ENCODE measurements at places on chromosomes 3 and 15.

DNA sequence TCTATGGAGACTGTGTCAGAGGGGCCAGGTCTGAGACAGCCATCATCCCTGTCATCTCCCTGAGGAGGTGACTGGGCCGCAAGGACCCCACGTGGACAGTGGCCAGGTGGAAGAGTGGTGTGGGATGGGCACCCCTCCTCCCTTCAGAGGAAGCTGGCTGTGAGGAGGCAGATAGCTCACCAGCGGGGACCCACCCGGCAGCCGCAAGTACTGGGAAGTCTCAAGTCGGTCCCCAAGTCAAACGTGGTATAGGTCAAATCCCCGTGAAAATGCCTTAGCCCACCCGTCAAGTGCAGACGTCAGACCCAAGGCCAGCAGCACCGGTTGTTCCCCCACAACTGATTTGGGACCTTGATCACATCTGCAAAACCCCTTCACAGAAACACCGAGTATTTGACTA is 12.3 kb upstream of the KLF13 start:
- DNase-seq = no peak

GRCh38 chr3:56003129-56003528 is 465.1 kb downstream of the ERC2 start:
- no peak for DNase-seq

GRCh38 chr15:45129651-45130129 is at the start of the genes DUOX1 and DUOXA1:
TSS of gene DUOX1 (plus strand) at chr15:45129994. CDS start at chr15:45131967, 1,973 bp downstream.
TSS of gene DUOXA1 (minus strand) at chr15:45129879. CDS start at chr15:45123014, 6,865 bp downstream.
- DNase-seq = no peak

DNA sequence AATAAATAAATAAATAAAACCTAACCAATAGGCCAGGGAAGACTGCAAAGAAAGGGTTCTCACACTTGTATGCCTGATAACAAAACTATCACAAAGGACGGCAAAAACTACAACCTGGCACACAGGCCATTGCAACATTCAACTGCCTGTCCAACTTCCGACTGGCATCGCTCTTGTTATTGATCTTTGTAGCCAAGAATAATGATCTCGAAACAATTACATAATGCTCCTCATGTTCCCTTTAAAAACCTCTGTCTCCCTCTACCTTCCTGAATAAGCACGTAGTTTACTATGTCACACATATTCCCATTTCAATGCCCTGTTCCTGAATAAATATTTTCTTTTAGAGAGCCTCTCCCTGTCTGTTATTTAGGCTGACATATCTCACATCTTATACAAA is 74.3 kb downstream of the B3GNT5 start:
- DNase-seq = no peak

DNA sequence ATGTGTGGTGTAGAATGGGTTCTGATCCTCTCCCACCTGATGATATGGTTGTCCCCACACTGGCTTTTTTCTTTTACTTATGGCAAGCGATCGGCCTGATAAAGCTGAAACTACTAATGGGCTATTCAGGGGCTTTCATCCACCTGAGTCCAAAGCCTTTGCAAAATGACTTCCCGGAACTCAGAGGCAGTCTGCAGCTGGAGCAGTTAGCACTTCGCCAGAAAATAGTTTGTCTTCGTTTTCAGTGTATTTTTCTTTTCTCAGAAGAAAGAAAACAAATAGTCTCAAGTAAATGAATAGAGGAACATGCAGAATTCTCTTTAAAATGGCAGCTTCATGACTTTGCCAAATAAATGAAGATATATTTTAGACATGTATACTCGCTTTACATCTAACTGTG is 306.0 kb upstream of the ADAMTS9 start:
- DNase-seq = no peak

DNA sequence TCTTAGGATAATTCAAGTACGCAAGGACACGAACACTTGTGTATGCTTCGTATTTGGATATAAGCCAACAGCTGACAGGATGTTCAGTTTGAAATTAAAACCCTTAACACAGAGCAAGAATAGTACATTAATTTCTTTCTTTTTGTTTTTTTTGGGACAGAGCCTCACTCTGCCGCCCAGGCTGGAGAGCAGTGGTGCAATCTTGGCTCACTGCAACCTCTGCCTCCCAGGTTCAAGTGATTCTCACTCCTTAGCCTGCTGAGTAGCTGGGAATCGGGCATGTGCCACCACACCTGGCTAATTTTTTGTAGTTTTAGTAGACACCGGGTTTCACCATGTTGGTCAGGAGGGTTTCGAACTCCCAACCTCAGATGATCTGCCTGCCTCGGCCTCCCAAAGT is 32.4 kb downstream of the TOMM70 start:
- no peak for DNase-seq

GRCh38 chr3:179560791-179561190 is 1.9 kb upstream of the ACTL6A start:
- DNase-seq = no peak

DNA sequence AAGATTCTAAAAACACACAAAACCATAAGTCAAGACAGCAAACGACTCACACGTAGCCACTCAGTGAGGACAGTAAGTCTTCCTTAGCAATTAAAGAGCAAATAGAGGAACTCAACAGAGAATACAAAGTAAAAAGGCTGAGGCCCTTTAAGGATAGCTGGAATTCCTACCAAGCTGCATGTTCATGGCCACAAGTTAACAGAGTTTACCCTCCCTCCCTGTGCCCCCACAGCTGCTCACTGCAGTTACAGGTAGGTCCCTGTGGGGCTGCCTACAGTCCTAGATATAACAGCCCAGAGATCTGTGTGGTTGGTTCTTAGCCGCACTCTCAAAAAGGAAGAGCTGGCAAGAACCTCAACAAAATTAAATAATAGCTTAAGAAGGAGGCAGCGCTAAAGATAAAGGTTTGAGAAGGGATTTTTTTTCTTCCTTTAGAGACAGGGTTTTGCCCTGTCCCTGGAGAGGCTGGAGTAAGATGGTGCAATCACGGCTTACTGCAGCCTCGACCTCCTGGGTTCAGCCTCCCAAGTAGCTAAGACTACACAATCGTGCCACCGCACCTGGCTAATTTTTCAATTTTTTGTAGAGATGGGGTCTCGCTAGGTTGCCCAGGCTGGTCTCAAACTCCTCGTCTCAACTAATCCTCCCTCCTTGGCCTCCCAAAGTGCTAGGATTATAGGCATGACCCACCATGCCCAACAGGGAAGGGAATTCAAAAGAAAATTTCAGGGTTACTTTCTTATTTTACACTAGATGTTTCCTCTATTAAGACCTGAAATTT is 19.3 kb downstream of the SFMBT1 start:
- no peak for DNase-seq

DNA sequence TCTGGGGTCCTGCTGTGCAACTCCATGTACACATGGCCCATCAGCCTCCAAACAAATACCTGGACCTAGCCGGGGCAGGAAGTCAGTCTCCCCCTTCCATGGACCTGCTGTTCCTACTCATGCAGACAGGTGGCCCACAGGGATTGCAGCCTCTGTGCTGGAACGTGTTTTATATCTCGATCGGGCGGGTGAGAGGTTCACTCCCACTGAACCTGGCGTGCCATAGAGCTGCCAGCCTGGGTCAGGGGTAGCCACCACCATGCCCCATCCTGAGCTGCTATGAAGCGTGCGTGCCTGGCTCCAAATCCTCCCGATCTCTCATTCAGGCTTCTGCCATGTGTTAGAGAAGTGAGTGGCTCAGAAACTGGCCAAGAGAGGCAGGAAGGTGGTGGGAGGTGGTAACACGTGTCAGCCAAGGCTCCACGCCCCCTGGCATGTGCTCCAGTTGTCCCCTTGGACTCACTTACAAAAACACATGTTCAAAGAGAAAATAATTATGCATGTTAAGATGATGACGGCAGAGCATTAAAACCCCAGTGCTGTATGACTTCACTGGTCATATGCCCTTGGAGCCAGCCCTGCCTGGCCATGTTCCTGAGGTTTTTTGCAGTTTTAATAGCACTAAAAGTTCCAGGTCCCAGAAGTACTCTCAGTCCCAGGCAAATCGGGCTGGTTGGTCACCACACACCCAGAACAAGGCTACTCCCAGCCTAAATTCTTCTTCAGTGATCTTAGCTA is 30.6 kb downstream of the CTSH start:
- DNase-seq = no peak

GRCh38 chr3:42688016-42688415 is 2.7 kb downstream of the KLHL40 start:
- no peak for DNase-seq

- no peak for DNase-seq
These were observed 104.3 kb upstream of the ABHD17C start for GRCh38 chr15:80590761-80591355.
